ENCODE measurements at places on chromosomes 2 and 18. TPM values are rescaled to one million over a fixed set of nuclear protein-coding genes. Genes with fewer than 3 reads are reported as not detected.

- no peak for DNase-seq
Measured at GRCh38 chr2:221347471-221347870, 224.6 kb downstream of the EPHA4 start.

GRCh38 chr2:181578829-181579228 lies 78.1 kb downstream of the CERKL start:
- DNase-seq: no peak

GRCh38 chr2:45929674-45930395 lies 278.4 kb downstream of the PRKCE start:
- DNase-seq: no peak

GRCh38 chr2:196238836-196239380 lies 67.5 kb upstream of the STK17B start:
- DNase-seq: no peak

Gene ERFE
- total RNA-seq: 9.8 TPM
